ENCODE measurements at places on chromosomes 5 and 9.
A peak's percentile ranks its signal among the peaks of the same experiment; 100 is the strongest.

- DNase-seq: peak; percentile 25
Measured at GRCh38 chr9:137429974-137430722, 7.0 kb downstream of the NOXA1 start.

- no peak for DNase-seq
Measured at GRCh38 chr9:882416-882924, 41.0 kb downstream of the DMRT1 start.

GRCh38 chr5:148011398-148012137, 52.2 kb upstream of the SPINK5 start:
- DNase-seq: no peak

GRCh38 chr5:33198836-33199235, 241.9 kb upstream of the TARS1 start:
- no peak for DNase-seq

GRCh38 chr5:122492675-122493074, 180.6 kb downstream of the SNCAIP start:
- DNase-seq: no peak

DNA sequence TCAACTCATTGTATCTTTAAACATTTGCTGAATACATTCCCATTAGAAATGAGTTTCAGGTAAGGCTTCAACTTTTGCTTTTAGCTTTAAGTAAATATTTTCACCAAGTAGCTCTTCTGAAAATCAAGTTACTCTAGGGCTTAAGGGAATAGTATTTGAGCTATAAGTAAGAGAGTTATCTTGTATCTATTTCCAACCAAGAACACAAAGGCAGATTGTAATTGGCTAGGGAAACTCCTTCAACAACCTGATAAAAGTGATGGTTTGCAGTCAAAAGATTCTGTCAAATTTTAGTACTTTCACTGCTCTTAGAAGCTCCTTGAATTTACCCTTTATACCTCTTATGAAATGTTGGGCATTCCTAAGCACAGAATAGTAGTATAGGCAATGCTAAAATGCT, 13.0 kb downstream of the ELL2 start:
- no peak for DNase-seq

DNA sequence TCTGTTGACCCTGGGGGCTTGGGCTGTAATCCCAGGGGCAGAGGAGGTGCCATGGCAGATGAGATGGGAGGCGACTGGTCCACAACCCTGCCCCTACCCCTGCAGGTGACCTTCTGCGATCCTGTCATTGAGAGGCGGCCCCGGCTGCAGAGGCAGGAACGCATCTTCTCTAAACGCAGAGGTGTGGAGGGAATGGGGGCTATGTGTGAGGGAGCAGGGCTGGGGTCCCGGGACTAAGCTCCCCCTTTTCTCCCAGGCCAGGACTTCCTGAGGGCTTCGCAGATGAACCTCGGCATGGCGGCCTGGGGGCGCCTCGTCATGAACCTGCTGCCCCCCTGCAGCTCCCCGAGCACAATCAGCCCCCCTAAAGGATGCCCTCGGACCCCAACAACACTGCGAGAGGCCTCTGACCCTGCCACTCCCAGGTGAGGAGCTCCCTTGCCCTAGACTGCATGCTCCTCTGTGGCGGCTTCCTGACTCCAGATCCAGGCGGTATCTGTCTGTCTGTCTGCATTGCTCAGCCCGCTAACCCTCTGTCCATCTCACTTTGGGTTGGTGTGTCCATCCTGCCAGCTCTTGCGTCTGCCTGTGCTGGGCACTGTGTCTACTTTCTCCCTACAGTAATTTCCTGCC, 9.9 kb downstream of the ZDHHC12 start:
- DNase-seq: peak; percentile 14

GRCh38 chr5:171750311-171750788, 35.3 kb upstream of the SMIM23 start:
- DNase-seq: peak; percentile 70

- no peak for DNase-seq
Measured at GRCh38 chr5:122978644-122979297, 57.8 kb downstream of the PPIC start.

DNA sequence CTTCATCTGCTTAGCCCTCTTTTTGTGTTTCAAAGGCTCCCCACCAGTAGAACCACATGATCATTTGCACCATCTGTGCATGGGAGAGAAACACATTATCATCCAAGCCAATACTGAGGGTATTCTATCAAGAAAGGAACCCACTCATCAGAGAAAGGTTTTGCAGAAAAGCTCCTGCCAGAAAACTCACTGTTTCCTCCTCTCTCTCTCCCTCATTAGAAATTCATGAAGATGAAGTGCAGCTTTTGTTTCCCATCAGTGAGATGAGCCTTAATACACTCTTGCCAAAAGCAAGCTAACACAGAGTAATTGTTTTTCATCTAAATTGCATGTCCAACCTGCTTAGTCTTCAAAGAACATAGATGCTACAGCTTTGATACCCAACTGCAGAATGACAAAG, 142.4 kb upstream of the GRAMD2B start:
- no peak for DNase-seq

DNA sequence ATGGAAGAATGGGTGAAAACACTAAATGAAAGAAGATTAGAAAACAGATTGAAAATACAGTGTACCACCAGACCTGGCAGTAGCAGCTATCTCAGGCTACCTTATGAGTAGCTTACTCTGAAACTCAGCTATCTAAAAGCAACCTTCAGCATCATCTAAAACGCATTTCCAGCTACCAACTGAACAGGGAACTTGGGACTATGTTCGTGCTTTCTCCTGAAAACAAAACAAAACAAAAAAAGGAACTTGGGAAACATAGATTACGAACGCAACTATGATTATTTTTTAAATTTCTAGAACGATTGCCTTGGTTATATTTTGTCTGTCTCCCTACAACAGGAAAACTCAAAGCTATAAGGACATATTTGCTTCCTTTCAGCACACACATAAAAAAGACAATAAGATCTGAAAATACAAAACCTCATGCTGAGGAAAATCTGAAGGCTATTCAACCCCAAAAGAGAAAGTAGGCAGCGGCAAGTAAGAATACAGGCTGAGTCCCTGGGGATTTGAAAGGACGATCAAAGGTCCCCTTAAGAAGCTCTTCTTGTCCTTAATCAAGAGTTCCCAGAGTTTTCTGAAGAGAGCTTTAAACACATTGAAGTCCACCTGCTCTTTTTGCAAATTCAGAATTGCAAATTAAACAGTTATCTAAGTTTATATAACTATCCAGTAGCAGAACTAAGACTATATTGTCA, 53.4 kb downstream of the OR2K2 start:
- no peak for DNase-seq

DNA sequence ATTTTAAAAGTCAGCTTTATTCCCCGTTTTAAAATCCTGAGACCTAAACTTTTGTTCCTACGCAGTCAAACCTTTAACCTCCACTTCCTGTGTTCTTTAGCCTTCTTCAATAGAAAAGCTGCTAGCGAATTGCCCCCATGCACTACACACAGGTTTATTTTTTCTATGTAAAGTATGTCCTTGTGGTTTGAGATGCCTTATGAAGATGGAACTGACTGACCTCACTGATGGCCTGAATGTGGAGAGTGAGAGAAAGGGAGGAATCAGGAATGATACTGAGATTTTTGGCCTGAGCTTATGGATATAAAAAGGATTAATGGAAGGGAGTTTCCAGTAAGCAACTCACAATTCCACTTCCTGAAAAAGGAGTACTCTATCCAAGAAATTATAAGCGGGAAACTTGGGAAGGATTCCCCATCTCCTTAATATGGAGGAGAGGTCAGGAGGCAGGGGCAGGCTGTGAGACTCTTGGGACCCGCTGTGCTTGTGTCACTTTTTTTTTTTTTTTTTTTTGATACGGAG, 89.5 kb downstream of the UGCG start:
- peak; percentile 36 for DNase-seq

DNA sequence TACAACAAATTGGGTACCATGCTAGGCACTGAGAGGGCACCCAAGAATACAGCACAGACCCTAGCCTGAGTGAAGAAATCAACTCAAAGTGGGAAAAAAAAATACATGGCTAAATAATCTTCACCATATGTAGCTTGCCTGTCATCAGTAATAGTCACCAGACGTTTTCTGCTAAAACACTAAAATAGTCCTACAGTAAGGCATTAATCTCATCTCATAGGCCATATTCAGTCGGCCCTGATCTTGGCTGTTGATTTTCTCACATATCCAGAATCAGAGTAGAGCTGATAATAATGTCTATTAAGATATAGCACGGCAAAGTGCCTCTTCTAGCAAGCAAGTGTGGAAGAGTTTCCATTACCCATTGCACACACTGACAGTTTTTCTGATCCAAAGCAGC, 322.1 kb upstream of the SLC30A5 start:
- no peak for DNase-seq

- DNase-seq: peak; percentile 87
Measured at GRCh38 chr5:42994555-42995359, 45.4 kb downstream of the ANXA2R start.

DNA sequence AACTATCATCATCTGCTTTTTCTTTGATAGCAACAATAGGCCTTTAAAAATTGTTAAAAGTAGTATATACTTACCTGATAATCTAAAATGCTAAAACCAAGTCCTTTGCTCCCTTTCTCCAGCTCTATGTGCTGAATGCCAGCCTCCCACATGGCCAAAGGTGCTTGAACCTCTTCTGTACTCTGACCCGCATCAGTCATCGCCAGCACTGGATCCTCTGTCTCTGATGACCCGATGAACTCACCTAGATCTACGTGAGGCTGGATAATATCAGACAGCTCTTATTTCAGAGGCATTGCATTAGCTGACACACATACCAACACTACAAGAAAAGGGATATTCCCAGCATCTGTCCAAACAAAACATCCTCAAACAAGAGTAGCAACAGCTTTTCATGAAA, 89.5 kb downstream of the MPDZ start:
- DNase-seq: no peak

DNA sequence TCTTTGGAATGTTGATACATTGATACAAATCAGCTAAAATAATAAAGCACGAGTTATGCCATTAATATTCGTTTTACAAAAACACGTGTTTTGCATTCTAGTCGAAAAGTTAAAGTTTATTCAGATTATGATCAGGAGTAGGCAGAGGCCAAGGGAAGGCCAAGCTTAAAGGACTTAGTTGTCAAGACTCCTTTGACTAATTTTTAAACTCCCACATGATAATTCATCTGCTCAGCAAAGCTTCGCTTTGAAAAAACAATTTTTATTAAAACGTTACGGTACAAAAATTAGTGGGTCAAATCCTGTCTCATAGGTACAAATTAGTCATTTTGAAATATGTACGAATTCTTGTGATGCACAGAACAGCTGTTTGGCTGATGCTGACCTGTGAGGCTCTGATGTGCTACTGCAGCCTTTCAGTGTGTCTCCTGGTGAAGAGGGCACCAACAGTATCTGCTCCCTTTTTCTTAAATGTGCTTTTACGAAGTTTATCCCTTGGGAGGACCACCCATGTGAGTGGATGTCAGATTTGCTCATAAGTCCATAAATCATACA, 23.0 kb upstream of the NR3C1 start:
- no peak for DNase-seq

Measured in left ventricle myocardium superior (tissue), 1 donor.